ENCODE measurements at places on chromosomes 3 and 15.
A peak's percentile ranks its signal among the peaks of the same experiment; 100 is the strongest.

GRCh38 chr15:52082197-52083036 is 30.2 kb downstream of the BCL2L10 start:
- DNase-seq: no peak

GRCh38 chr3:62480056-62480455 is 106.7 kb upstream of the FEZF2 start:
- no peak for DNase-seq

DNA sequence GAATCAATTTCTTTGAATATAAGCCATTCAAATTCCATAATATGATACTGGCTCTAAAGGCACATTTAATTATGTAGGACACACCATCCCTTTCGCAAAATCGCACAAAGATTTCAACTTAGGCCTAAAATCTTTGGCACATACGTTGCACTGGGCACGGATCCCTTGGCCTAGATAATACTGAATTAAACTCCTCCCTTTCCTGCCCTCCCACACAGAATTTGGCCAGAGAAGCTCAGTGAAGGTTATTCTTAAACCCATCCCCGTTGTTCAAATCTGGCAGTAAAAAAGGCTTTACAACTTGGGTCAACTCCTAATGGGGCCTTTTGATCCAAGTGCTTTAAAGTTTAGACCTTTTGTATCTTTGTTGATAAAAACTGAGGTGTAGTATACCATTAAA is 247.2 kb downstream of the PTPRG start:
- DNase-seq: no peak

DNA sequence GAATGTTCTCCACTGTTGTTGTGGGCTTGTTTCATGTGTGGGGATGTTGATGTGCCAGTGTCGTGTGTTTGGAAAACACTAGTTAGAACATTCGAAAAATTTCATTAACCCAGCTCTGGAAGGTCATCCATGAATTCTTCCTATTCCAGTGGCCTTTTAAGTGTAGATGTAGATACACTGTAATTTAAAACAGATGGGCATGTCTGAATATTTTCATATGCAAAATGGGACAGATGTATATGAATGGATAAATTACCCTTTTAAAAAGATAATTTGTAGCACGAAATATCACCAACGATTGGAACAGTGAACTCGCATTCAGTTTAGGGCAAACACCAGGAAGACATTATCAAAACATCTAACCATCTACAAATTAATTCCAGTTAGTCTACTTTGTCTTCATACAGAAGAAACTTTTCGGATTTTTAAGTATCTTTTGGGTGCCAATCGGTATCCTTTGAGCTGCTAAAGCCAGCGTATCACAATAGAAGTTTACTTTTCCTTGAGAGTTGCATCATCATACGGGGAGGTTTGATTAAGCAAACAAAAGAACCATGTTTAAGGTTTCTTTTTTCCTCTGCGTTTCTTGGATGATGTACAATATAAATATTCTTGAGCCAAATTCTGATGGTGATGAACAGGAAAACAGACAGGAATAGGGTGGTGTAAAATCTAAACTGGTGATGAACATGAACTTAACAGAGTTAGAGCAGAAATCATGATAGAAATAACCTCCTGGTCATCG is 528.1 kb downstream of the FOXP1 start:
- DNase-seq: no peak

- DNase-seq: no peak
Observed at GRCh38 chr15:71716990-71717389, 93.4 kb upstream of the NR2E3 start.

DNA sequence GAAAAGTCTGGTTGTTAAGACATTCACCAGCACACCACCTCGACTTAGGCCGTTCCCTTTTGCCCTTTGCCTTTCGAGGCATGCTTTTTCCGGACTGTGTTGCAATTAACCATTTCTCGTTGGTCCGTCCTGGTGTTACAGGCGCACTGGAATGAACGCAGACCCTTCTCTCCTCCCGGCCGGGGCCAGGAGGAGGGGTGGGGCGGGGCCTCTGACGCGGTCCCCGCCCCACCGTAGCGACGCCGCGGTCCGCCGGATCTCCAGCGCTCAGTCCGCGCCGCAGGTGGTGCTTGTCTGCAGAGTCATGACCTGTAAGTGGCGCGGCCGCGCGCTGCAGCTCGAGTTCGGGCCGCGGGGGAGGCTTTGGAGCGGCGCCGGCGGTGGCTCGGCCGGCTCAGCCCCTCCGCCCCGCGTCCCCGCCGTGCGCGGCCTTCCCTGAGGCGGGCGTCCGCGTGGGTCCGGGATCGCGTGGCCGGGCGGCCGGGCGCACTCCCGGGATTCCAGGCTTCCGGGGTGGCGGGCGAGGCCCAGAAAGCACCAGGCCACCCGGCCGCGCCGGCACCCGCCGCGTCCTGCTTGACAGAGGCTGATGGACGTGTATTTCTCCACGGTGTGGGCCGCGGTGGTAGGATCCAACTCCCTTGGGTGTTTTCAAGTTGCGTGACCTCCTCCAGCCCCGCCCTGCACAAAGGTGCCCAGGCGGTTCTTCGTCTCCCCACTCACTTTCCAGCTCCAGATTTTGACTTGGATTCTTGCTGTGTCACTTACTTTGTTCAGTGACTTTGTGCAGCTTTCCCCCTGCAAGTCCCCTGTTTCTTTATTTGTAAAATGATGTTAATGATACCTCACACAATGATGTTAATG is at the start of gene NIT2:
Gene NIT2 (plus strand): TSS at position 270 of the 864 bp plus-strand sequence. CDS start 35 bp downstream, at position 305.
- DNase-seq: peak; percentile 79

GRCh38 chr15:99545605-99546004 is 20.2 kb upstream of the MEF2A start:
- DNase-seq: no peak

DNA sequence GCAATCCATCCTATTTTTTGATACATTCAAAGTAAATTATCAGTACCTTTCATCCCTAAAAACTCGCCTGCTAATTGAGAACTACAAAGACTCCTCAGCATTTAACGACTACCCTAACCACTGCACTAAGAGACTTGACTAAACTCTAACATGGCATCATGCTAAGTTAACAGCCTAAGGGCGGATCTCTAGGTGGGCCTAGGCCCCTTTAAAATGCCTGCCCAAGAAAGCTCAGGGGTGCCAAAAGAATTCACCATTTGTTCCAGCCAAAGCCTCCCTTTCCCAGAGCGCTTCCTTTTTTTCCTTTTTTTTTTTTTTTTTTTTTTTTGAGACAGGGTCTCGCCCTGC is 568 bp upstream of the NEK4 start:
- no peak for DNase-seq

GRCh38 chr3:9969632-9970019 is 17.0 kb downstream of the EMC3 start:
- no peak for DNase-seq

GRCh38 chr15:71149646-71150557 is 34.6 kb downstream of the THSD4 start:
- DNase-seq: no peak

DNA sequence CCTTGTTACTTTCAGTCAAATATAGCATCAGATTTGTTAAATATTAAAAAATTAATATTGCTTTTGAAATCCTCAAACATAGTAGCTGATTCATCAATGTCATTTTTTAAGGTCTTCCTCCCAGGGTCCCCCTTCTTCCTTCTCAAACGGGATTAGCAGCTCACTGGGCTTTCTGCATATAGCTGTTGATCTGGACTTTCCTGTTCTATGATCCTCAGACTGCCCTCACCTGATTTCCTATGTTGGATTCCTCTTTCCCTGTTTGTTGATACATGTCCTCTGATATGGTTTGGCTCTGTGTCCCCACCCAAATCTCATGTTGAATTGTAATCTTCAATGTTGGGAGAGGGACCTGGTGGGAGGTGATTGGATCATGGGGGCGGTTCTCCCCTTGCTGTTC is 5.8 kb downstream of the GUCA1C start:
- DNase-seq: no peak

DNA sequence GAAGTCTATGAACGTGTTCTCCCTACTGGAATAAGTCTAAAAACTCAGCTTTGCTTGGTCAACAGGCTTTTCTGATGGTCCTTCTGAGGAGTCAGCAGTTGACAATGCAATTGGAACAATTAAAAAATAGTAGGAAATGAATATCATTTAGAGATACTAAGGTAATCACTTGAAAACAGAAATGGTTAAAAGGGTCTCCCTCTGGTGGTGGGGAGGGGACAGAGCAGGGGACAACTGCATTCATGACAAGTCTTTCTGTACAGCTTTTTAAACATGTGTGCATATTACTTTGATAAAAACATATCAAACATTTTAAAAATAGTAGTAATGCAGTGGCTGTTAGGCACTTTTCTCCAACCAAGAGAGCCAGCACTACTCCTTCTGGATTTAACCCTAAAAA is 119.9 kb upstream of the FHIT start:
- peak; percentile 11 for DNase-seq

- peak; percentile 42 for DNase-seq
Observed at GRCh38 chr3:45841420-45841756, 531 bp downstream of the LZTFL1 start.

DNA sequence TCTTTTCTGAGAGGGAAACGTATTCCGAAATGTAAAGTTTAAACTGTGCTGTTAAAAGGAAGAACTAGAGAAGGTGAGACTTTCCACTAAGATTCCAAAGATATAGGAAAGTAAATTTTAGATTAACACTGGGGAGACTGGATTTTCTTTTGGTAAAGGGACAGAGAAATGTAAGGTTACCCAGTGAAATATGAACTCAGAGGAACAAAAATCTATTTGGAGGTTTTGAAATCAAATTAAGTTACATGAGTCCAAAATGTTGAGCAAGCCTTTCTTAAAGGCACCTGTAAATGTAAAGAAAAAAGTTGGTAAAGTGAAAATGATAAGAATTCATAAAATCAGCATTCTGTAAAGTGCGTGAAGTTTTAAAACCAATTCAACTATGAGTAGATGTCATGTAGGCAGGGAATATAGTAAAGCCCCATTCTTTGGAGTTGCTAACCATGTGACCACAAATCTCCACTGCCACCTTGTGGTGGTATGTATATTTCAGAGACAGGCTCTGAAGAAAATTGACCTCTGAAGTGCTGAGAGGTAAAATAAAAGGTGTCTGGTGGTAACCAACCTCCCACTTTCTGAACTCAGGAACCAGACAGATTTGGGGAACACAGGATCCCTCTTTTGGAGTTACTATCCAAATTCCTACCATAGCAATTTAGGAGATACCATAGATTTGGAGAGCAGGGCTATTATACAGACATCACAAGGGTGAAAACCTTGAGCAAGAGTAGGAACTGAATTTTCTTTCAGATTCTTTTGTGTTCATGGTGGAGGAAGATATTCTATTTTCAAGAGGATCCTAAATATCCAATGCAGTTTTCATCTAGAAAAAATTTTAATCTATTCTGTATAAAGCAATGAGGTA is 215.3 kb downstream of the ROBO2 start:
- no peak for DNase-seq

GRCh38 chr15:63349156-63349555 is 32.5 kb downstream of the CA12 start:
- no peak for DNase-seq

- DNase-seq: no peak
Observed at GRCh38 chr3:185342459-185343174, 20.3 kb upstream of the MAP3K13 start.

DNA sequence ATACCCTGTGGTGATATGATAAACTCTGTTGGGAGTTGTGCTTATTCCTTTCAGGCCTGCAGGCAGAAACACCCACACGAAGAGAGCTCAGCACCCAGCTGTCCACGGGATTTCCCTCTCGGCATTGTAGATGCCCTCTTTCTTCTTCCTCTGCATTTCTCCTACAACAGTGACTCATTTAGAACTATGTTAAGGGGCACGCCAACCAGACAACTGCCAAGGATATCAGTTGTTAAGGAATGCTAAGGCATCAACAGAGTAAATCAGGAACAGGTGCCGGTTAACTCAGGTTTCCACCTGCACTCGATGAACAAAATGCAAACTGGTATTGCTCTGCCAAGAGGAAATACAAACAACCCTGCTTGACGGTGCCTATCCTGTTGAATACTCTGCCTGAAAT is 270.0 kb upstream of the PEX5L start:
- no peak for DNase-seq

- no peak for DNase-seq
Observed at GRCh38 chr15:92724144-92724543, 68.6 kb upstream of the FAM174B start.

- DNase-seq: peak; percentile 25
Observed at GRCh38 chr3:195555110-195555509, 12.0 kb upstream of the PPP1R2 start.

GRCh38 chr3:11335056-11335608 is 62.9 kb downstream of the ATG7 start:
- no peak for DNase-seq

- no peak for DNase-seq
Observed at GRCh38 chr15:71189718-71190117, 74.4 kb downstream of the THSD4 start.

- no peak for DNase-seq
Observed at GRCh38 chr3:12955651-12956315, 114.4 kb upstream of the RPL32 start.

DNA sequence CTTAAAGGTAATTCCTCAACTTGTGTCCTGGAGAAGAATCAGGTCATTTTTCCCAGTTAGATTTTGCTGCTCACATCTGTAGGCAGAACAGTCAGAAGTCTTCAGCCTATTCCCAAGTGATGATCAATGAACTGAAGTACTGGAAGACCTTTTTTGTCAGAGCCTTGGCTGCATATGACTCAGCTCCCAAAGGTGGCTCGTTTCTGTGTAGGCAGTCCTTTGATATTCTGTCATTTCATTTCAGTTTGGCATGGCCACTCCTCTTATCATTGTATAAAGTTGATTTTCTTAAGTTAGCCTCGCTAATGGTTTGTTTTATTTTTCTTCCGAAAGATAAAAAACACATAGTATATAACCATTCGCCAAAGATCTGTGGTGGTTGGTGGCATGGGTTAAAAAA is 90.7 kb downstream of the KLHL25 start:
- no peak for DNase-seq

GRCh38 chr3:143464850-143465249 is 345.3 kb downstream of the CHST2 start:
- DNase-seq: no peak

DNA sequence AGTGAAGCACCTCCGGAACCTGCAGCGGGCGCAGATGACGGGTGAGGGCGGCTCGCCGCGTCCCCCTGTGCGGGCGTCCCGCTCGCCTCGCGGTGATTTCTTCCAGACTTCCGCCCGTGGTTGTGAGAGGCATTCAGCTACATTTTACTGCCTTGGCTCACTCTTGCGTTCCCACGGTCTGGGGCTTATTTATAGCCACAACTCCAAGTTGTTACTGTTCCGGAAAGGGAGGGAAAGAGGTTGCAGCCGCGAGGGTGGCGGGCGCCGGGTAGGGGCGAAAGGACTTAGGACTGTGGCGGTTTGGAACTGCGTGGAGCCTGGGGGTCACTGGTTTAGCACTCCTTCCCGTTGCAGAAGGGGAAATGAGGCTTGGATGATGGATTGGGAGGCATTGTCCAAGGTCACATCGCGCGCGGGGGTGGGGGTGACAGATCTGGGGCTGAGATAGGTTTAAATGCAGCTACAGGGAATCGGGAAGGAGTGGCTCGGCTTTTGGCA is 1.1 kb downstream of the HES1 start:
- DNase-seq: no peak

- no peak for DNase-seq
Observed at GRCh38 chr3:190192087-190192486, 71.4 kb upstream of the P3H2 start.

Data from naive thymus-derived CD4-positive, alpha-beta T cell (primary cell).